Activated CD4-positive, alpha-beta T cell treated with anti-CD3 and anti-CD28 coated beads for 36 hours (primary cell): ENCODE measurements at places on chromosomes 13 and 19.

- no peak for DNase-seq
These were observed 625.3 kb upstream of the PRR20A start for GRCh38 chr13:56515441-56515840.

- DNase-seq, result no peak
These were observed 114.0 kb downstream of the COL4A2 start for GRCh38 chr13:110421061-110421460.

- no peak for DNase-seq
These were observed 4.2 kb downstream of the NRTN start for GRCh38 chr19:5809053-5809452.

DNA sequence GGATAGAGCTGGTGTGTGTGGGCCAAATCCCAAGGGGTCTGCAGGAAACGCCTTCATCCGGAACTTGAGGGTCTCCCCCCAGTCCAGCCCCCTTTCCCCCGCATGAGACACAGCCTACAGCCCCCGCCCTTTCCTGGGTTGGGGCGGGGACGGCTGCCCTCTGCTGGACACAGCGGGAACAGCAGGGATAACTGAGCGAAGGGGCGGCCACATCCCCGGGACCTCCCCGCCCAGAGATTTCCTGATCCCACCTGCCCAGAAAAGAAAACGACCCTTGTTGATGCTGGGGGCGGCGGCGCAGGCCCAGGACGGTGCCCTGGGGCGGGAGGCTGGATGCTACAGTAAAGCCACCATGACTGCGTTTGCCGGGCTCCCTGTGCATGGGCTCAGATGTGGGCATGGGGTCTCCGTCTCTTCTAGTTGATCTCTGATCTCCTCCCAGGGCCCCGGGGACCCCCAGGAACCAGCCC, 14.2 kb downstream of the ONECUT3 start:
- peak; percentile 74 for DNase-seq

DNA sequence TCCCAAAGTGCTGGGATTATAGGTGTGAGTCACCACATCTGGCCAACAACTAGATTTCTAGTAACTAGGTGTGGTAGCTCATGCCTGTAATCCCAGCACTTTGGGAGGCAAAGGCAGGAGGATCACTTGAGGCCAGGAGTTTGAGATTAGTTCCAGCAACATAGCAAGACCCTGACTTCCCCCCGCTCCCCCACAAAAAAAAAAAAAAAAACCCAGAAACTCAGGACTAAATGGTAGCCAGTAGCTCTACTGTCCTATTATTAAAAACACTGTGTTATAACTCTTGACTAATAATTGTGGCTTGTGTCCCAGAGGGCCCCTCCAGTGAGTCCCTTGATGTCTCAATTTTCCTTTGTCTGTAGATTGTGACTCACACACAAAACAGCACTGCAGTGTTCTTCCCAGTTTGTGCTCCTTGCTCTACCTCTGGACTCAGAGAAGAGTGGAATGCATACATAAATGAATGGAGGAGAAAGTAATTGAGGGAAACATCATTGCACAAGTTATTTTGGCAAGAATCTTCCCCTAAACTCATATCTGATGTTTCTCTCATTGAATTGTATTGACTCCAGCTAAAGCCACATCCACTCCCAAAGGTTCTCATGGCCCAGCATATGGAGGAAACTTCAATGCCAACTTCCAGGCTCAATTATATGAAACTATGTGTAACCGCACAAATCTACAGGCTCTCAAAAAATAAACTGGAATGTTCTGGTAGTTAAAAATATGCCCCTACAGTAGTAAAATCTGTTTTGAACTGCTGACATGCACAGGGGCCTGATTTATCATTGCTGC, 8.8 kb downstream of the TPT1 start:
- DNase-seq, result no peak

DNA sequence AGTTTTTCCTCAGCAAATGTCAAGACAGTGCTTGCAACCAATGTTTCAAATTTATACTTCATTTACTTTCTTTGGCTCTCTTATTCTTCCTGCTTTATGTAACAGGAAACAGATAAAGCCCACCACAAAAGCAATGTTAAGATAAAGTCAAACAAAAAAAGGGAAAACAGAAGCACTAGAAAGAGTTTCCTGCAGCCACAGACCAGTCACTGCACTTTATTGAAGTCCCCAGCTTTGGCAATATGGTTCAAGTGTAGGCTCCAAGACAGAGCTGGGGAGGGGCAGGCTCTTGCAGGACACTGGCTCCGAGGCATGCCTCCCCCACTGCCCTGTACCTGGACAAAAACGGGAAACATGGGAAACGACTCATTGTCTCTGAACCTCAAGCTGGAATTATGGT, 15.3 kb upstream of the CDC16 start:
- no peak for DNase-seq

DNA sequence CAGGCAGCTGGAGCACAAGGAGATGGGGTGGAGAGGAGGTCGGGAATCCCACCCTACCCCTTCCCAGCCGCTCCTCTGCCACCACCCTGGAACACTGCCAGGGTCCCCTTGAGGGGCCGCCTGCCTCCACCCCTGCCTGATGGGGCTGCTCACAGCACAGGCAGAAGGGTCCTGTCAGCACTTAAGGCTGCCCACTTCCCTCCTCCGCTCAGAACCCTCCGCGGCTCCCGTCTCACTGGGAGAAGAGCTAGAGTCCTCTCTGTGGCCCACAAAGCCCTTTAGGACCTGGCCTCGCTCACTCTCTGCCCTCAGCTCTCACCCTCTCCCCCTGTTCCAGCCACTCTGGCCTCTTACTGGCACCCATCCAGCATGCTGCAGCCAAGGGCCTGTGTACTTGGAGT, 3.4 kb upstream of the POLD1 start:
- DNase-seq, result no peak

DNA sequence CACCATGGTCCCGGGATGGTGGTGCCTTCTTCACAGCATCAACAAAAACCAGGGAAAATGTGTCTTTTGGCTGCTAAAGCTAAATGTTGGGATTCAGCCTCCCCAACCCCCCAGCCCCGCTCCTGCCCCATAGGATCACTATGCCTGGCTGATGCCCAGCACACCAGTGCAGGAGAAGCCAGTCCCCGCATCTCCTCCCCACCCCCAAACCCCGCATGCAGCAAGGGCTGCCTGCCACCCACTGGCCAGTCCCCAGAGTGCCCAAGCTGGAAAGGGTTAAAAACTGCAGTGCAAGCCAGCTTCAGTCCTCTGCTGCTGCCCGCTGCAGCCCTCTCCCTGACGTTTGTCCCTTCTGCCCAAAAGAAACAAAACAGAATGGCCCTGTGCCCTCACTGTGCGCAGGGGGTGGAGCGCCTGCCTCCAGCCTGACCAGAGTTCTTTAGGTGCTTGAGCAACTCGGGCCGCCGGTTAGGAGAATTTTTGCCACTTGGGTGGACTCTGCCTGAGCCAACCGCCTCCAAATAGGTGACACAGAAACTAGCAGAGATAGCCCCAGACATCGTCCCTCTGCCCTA, 3.7 kb downstream of the CALM3 start:
- no peak for DNase-seq

DNA sequence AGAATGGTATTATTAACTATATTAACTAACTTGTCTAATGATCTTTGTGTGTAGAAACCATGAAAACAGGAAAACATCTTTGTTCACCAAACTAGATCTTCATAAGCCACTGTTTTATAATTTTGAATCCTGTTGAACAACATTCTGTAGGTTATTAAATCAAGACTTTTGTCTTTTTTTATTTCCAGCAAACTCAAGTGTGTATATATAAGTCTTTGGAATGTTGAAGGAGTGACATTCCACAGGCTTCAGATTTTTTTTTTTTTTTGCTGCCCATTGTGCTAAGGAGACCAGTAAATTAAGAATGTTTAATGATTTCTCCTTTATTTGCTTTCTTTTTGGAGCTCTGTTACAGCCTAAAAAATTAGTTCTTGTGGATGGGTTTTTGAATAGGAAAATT, 89.6 kb downstream of the LMO7 start:
- no peak for DNase-seq

DNA sequence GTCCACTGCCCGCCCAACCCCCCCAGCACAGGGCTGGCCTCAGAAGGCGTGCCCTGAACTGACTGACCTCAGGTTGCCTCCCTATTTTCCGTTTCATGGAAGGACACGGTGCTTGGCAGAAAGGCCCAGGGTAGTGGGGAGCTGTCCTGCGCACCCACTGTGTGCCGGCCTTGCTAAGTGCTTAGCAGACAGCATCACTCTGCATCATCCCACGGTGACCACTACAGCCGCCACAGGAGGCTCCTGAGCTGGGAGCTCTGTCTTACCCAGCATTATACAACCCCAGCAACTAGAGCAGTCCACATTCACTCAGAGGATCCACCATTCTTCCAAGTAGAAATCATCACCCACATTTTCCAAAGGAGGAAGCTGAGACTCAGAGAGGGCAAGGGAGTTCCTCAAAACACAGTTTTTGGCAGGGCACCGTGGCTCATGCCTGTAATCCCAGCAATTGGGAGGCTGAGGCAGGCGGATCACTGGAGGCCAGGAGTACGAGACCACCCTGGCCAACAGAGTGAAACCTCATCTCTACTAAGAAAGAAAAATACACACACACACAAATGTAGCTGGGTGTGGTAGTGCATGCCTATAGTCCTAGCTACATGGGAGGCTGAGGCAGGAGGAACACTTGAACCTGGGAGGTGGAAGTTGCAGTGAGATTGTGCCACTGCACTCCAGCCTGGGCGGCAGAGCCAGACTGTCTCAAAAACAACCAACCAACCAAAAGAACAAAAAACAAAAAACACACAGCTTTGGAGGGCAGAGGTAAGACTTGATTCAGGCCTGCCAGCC, 1.6 kb downstream of the SBK2 start:
- no peak for DNase-seq

- DNase-seq, result no peak
These were observed 1.6 kb downstream of the COG3 start for GRCh38 chr13:45466359-45466758.

DNA sequence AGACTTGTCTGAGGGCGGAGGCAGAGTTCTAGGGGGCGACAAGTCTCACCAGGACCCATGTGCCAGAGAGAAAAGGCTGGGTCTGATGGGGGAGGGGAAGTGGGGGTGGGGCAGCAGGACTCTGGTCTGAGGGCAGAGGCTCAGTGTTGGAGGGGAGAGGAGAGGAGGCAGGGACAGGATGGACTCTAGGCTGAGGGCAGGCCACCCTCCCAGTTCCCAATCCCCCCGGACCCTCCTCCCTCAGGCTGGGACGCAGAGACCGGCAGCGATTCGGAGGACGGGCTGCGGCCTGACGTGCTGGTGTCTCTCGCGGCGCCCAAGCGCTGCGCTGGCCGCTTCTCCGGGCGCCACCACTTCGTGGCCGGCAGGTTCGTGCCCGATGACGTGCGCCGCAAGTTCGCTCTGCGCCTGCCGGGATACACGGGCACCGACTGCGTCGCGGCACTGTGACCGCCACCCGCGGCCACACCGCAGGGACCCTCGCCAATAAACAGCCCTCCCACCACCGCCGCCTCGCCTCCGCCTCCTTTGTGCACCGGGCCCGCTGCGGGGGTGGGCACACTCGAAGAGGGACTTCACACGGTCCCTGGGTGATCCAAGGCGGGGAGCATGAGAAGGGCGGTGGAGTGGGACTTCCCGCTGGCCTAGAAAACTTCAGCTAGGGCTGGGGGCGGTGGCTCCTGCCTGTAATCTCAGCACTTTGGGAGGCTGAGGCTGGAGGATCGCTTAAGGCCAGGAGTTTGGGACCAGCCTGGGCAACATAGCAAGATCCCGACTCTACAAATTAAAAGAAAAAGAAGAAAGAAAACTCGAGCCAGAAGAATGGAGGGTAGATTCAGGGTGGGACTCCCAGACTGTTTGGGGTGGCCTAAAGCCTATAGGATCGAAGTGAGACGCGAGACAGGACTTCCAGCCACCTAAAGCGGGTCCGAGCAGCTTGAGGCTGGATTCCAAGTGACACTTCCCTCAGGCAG, 703 bp upstream of the CILP2 start:
- no peak for DNase-seq

DNA sequence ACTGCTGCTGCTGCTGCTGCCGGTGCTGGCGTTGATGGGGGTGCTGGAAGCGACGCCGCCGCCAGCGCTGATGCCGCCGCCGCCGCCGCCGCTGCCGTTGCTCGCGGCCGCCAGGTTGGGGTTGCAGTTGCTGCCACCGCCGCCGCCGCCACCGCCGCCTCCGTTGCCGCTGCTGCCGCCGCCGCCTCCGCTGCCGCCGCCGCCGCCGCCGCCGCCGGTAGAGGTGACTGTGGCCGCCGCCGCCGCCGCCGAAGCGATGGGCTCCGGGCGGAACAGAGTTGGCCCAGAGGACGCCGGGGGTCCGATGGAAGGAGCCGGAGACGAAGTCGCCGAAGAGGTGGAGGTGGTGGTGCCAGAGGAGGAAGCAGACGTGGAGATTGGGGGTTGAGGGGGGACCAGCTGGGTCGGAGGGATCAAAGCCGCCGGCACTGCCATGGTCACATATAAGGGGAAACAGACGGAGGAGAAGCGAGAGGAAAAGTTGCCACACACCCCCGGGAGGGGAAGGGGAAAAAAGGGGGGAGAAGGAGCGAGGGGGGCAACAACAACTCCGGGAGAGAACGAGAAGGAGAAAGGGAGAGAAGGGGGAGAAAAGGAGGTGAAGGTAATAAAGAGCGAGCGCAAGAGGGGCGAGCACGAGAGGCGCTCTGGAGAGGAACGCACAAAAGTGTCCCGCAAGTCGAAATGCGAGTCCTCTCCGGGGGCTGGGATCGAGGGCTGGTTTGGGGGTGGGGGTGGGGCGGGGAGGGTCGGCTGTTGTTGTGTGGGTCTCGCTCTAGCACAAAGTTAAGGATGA, 471 bp downstream of the DACH1 start:
- peak; percentile 60 for DNase-seq

GRCh38 chr19:32471811-32472210, 66.2 kb downstream of the DPY19L3 start:
- DNase-seq, result no peak
